ENCODE measurements at places on chromosomes 6 and 20. TPM values are rescaled to one million over a fixed set of nuclear protein-coding genes. Genes with fewer than 3 reads are reported as not detected.

GNMT gene
- 0.18 TPM for total RNA-seq

GRCh38 chr6:52020945-52021570 is 66.4 kb downstream of the PKHD1 start:
- peak; percentile 31 for DNase-seq

TCF15 gene
- 3.8 TPM for total RNA-seq

- DNase-seq: no peak
Observed at GRCh38 chr20:33991502-33991901, 2.2 kb upstream of the RALY start.

GRCh38 chr20:6767536-6768227 is at the start of gene BMP2:
Gene BMP2 (plus strand): TSS chr20:6767686. CDS start chr20:6770127, 2,441 bp downstream.
- peak; percentile 10 for DNase-seq

DNA sequence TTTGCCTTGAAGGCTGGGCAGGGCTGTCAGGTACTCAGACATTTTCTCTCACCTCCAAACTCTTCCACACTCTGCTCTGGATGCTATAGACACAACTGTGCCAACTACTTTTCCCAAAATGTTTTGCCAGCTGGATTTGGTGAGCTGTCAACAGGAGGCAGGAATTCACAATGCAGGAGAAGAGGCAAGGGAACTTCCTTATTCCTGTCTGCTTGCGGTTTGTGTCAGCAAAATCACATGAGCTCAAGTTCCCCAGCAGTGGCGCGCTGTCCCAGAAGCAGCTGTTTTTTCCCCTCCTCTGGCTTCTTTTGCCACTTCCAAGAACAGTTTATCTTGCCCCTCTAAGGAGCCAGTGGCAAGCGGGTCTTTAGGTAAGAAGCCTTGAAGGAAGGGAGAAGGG is 608.2 kb downstream of the PRKN start:
- DNase-seq: no peak

- DNase-seq: no peak
Observed at GRCh38 chr20:11686820-11687543, 230.7 kb upstream of the BTBD3 start.

CST2 gene
- total RNA-seq: not detected

BPIFB6 gene
- total RNA-seq: not detected

- no peak for DNase-seq
Observed at GRCh38 chr6:164427728-164428402, 881.5 kb downstream of the C6orf118 start.

GRCh38 chr6:83838727-83839126 is 14.4 kb upstream of the RIPPLY2 start:
- DNase-seq: no peak

DNA sequence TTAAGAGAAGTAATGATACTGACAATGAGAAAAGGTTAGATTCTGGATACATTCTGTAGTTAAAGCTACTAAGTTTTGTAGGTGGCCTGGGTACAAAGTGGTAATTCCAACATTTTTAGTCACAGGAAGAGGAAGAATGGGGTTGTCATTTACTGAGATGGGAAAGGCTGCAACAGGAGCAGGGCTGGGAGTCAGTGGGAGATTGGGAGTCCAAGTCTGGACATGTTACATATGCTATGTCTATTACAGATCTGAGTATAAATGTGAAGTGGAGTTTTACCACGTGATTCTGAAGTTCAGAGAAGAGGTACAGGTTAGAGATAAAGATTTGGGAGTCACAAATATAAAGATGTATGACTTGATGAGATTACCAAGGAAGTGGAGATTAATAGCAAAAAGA is 116.2 kb downstream of the RWDD2A start:
- no peak for DNase-seq

DNA sequence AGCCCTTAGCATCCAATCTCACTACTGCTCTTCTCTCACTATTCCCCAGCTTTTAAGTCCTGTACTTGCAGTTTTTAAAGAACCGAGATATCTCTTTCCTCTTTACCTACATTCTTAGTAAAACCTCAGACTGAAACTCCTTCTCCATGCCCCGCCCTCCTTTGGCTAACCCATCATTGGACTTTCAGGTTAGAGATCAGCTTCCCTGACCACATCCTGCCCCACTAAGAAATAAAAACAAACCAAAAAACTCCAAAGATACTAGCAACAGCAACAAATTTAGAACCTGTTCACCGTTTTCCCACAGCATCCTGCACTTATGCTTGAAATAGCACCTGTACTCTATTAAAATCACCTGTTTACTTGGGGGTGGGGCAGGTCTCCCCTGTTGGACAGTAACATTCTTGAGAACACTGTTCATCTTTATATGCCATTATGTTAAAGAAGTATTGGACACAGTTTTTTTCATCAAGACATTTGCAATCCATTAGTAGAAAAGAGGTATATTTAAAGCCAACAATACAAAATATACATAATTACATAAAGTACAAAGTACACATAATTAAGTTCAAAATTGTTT is 16.3 kb upstream of the SMAP1 start:
- DNase-seq: no peak

GRCh38 chr6:162817196-162817595 is 89.4 kb downstream of the PACRG start:
- DNase-seq: no peak

DNA sequence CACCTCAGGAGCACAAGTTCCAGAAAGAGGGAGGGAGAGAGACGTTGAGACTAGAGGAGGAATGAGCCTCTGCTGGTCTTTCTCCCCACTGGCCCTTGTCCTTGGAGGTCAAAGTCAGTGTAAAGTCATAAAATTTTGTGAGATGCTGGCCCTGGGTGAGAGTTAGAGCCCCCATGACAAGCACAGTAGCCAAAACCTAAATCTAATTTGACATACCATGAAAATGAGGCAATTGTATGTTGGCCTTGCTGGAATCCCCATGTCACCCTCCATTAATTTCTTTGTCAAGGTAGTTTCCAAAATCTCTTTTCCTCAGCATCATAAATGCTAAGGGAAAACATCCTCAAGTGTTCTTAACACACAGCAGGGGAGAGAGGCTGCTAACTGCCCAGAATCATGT is 17.6 kb upstream of the NEDD9 start:
- no peak for DNase-seq

DNA sequence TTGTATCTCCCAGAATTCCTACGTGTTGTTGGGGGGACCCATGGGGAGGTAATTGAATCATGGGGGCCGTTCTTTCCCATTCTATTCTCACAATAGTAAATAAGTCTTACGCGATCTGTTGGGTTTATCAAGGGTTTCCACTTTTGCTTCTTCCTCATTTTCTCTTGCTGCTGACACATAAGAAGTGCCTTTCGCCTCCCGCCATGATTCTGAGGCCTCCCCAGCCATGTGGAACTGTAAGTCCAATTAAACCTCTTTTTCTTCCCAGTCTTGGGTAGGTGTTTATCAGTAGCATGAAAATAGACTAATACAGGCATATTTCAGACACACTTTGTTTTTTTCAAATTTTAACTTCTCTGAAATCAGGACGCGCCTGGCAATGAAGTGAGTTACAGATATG is 14.4 kb upstream of the PGK2 start:
- no peak for DNase-seq

C20orf141 gene
- not detected for total RNA-seq
